ENCODE measurements at places on chromosomes 5 and 9.

GRCh38 chr5:68216245-68217046, 890 bp downstream of the PIK3R1 start:
- DNase-seq = no peak

DNA sequence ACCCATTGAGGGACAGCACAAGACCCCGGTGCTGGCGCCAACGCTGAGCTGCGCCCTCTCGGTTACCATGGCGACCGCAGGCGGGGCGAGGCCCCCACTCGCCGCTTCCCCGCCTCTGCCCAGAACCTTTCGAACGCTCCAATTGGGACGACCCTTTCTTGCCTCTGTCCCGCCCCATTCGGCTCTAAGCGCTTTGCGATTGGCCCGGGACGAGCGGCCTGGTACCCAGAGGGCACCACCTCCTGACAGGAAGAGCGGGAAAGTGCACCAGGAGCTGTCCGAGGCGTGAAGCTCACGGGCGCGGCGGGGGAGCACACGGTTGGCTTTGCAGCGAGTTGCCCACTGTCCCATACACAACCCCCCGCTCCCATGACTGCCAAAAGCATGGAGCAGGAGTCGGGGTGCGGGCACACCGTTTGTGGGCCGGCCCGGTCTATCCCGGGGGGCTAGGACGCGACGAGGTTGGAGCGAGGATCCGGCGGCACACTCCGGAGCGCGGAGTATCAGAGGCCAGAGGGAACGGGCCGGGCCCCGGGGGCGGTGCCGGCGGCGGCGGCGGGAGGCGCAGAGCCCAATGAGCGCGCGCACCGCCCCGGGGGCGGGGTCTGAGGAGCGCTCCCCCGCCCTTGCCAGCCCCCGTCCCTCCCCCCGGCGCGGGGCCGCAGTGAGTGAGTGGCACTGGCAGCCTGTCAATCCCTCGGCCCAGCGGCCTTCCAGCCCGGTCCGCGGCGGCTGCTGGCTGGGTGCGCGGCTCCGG, 978 bp upstream of the PBX3 start:
- DNase-seq = peak; percentile 96

- DNase-seq = no peak
Observed at GRCh38 chr9:120018550-120018949, 561.4 kb downstream of the CDK5RAP2 start.

DNA sequence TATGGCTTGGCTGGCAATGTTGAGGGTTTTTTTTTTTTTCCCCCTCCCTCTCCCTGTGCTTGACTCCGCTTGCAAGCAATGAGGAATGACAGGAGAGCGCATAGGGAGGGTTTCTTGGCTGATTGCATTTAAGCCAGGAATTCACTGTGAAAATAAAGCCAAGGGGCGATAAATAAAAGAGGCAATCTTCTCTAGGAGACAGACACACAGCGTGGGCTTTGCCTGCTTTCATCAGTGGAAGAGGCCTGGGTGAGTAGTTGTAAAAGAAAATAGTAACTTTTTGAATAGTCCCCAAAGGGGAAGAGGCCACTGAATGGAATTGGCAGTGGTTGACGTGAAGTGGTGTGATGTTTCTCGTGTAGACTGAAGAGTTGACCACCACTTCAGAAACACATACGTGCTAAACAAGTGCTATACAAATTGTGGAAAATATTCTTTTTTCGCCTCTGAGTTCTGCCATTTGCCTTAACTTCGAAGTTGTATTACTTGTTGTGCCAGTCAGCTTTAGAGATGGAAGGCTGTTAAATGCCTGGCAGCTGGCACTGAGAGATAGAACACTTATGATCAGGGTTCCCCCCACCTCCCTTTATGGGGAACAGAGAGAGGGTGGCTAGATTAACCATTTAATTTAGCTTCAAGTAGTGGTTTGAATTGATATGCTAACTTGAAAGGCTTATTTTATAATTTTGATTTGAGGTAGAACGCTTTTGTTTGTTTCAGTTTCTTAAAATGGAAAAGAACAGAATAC, 3.0 kb downstream of the ZSWIM6 start:
- no peak for DNase-seq
